Left renal pelvis (tissue), 4 donors: ENCODE measurements at places on chromosomes 4 and X.

- DNase-seq: no peak
These were observed 123.9 kb downstream of the UCHL1 start for GRCh38 chr4:41380511-41381157.

GRCh38 chr4:105058177-105058812, 88.4 kb upstream of the TET2 start:
- no peak for DNase-seq

GRCh38 chrX:109797311-109797975, 64.4 kb upstream of the ACSL4 start:
- DNase-seq: no peak

GRCh38 chrX:79110731-79111130, 33.8 kb upstream of the GPR174 start:
- no peak for DNase-seq

DNA sequence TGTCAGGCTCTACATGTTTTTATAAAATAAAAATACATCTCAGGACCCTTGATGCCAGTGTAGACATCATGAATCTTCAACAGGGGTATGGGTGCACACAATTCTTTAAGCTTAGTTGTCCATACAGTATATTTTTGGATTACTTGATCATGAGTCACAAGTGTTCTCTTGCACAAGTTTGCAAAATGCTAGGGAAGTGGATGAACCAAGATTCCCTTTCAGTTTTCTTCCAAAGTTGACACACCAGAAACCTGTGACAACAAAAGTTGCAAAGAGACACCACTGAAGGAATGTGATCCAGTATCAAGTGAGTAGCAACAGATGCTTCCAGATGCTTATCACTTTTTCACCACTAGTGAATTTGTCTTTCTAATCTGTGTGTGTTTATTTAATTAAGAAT, 1021.2 kb downstream of the PCDH7 start:
- no peak for DNase-seq

- peak; percentile 65 for DNase-seq
These were observed 609 bp upstream of the SLC25A6 start for GRCh38 chrX:1392376-1393068.

GRCh38 chr4:155073852-155074251, 134.6 kb upstream of the NPY2R start:
- DNase-seq: no peak

- no peak for DNase-seq
These were observed 4.1 kb downstream of the TMEM271 start for GRCh38 chr4:571838-572572.

- no peak for DNase-seq
These were observed 39.4 kb downstream of the MGST2 start for GRCh38 chr4:139704915-139705485.

GRCh38 chrX:120653000-120653399, 23.1 kb upstream of the C1GALT1C1 start:
- no peak for DNase-seq

GRCh38 chr4:123652476-123652875, 255.9 kb downstream of the SPRY1 start:
- no peak for DNase-seq

DNA sequence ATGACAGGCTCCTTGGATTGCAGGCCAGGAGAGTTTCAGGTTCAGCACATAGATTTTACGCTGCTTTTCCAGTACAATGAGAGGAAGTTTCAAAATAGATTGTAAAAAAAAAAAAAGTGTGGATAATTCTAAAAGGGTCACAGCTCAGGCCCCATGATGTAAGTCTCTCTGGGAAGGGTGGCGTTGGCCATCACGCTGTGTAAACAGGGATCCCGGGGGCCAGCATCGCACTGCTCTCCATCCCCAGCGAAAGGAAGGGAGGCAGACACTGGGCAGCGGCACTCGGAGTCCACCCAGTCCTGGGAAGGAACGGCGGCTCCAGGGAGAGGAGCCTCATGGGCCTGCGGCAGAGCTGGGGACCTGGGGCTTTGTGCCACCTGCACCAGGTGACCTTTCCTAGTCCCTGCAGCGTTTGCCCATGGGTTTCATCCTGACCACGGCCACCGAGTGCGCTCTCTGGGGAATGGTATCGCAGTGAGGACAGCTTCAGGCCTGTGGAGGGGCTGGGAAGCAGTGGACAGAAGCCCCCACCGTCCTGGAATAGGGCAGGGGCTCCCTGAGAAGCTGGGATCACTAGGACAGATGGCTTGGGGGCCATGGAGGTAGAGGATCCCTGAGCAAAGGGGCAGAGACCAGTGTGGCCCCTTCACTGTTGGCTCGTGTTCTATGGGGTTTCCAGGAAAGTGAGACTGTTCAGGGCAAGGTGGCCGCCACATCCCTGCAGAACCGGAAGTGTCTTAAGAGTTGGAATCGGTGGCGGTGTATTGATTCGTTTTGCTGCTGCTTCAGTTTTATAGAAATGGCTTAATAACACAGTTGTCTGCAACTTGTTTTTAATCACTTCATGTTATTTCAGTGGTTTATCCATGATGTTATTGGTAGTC, 38.9 kb downstream of the RGS12 start:
- DNase-seq: no peak

DNA sequence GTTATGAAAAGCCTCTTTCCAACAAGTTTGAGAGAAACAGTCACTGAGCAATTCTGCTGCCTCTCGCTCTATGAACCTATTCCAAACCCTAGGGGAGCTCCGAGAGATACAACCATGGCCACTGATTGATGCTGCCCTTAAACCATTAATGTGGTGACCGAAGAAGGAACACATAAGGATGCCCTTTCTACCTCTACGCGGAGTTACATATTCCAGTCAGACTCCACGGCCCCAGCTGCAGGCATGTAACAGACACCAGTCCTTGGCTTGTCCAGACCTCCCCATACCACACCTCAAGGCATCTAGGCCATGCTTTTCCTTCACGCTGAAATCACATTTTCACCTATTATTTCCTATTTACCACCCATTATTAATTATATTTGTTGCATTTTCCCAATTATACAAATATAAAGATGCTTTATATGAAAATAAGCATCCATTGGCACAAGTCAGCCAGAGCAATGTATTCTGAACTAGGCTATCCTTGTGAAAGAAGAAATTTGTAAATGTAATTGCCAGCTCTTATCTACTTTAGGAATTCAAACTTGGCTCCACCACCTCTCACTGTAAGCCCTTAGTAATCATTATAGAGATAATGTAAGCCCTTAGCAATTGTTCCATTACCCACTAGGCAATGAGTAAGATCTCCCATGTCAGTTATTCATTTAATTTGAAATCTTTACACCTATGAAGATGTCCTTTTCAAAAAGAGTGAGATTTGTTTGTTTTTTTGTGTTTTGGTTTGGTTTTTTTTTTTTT, 338.4 kb downstream of the NR3C2 start:
- no peak for DNase-seq

GRCh38 chr4:14877246-14878225, 124.7 kb upstream of the CPEB2 start:
- no peak for DNase-seq

- DNase-seq: no peak
These were observed 51.6 kb downstream of the CT47B1 start for GRCh38 chrX:120824021-120824420.

DNA sequence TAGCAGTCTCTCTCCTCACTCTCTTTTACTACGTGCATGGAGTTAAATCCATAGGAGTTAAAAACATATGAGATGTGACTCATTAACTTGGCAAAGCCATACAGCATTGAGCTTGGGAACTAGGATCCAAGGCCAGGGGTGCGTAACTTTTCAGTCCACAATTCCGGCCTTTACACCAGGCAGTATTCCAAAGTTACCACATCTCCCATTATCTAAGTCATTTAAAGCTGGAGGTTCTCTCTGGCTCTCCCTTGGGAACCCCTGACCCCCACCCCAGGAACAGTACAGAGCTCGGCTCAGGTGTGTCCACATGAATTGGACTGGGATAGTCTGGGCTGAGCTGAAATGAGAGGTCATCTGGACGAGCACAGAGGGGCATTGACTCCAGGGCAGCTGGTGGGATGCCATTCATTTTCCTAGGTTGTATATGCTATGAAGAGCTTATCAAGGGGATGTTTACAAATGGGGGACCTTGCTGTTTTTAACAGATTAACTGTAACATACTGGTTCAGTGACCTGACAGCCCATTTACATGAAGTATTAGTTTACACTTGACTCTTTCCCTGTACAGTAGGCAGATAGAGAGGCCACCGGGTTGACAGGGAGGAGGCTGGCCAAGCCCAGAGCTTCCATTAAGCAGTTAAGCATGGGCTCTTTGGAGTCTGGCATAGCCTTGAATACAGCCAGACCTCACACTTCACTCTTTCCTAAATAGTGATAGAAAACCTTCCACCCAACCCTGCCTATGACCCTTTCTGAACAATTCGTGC, 128.8 kb downstream of the RAB28 start:
- no peak for DNase-seq

GRCh38 chrX:38154818-38155217, 65.9 kb downstream of the SRPX start:
- no peak for DNase-seq

DNA sequence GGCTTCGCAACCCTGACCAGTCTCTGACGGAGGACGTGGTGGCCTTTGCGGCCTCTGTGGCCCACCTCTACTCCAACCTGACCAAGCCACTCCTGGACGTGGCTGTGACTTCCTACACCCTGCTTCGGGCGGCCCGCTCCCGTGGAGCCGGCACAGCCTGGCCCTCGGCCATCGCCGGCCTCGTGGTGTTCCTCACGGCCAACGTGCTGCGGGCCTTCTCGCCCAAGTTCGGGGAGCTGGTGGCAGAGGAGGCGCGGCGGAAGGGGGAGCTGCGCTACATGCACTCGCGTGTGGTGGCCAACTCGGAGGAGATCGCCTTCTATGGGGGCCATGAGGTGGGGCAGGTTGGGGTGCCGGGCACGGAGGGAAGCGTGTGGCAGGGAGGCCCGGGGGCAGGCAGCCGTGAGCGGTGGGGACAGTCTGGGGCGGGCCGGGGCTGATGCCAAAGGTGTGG, 1.2 kb downstream of the ABCD1 start:
- no peak for DNase-seq

DNA sequence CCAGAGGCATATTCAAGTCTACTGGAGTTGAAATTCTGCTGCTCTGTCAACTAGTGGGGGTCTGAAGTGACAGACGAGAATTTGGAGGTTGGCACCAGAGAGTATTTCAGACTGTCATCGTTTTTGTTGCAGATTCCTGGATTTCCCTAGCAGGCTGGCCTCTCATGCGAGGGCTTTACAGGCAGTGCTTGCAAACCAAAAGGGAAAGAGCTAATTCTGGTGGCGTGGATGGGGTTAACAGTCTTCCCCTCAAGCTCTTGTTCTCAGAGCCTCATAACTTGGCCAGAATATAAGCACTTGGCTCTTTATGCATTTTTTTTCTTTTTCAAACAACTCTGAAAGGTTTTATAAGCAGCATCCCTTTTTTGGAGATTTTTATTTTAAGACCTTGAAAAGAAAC, at the start of gene SPARCL1:
Gene SPARCL1 (minus strand): TSS at position 190 of the 400 bp plus-strand sequence. CDS start 29,802 bp downstream, outside the sequence.
- no peak for DNase-seq

DNA sequence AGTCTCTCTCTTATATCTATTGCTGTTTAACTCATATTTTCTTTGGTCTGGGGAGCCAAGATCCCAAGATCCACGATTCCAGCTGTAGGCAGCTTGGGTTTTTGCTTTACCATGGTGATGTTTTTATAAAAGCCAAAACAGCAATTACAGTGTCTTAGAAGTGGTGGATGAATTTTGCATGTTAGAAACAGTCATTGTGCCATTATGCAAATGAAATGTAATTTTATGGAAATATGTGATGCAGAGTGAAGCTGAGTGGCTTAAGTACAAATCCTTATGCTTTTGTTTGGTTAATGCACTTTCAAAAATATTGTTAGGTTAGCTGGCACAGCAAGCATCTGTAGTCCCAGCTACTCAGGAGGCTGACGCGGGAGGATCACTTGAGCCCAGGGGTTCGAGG, 32.8 kb upstream of the PTTG2 start:
- no peak for DNase-seq

DNA sequence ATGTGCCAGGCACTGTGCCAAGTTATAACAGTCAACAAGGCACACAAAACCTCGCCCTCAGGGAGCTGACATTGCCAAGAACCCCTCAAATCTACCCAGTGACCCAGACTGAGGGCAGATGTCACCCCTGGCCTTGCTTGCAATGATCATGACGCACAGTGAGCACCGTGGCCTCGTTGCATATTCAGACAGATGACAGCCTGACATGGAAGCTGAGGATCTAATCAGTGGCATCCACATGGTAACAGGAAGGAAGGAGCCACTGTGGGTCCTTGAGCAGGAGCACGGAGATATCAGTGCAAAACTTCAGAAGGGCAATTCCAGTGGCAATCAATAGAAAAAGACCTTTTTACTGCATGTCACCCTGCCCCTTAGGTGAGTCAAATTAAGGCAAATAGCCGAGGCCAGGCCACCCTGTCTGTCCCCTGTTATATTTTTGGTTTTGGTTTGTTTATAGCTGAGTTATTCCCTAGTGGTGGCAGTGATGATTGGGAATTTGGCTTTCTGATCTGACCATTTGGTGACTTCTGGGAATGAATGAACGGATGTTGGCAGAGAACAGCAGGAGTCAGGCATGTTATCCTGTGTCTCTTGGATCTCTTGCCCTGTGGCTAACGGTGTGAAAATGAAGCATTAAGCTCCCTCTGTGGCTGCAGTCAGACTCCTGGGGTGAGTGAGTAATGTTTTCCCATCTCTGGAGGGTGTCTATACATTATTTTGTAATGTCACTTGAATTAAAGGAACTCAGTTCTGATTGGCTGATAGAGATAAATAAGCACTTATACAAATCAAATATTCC, 20.4 kb downstream of the WDR13 start:
- no peak for DNase-seq
